ENCODE measurements at places on chromosomes 13 and 19.

GRCh38 chr13:106274551-106275203, 260.8 kb downstream of the EFNB2 start:
- DNase-seq, result no peak

GRCh38 chr13:95106562-95106961, 194.7 kb downstream of the ABCC4 start:
- DNase-seq, result no peak

DNA sequence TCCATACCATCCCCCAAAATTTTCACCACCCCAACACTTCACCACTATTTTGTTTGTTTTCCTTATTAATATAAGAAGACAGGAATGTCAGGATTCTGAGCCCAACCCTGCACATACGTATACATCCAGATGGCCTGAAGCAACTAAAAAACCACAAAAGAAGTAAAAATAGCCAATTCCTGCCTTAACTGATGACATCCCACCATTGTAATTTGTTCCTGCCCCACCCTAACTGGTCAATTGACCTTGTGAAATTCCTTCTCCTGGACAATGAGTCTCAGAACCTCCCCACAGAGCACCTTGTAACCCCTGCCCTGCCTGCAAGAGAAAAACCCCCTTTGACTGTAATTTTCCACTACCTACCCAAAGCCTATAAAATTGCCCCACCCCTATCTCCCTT, 132.5 kb downstream of the ZNF675 start:
- no peak for DNase-seq

- DNase-seq, result no peak
Observed at GRCh38 chr13:95677564-95678266, 776 bp downstream of the DNAJC3 start.

GRCh38 chr13:98014766-98015165, 61.3 kb downstream of the IPO5 start:
- no peak for DNase-seq

DNA sequence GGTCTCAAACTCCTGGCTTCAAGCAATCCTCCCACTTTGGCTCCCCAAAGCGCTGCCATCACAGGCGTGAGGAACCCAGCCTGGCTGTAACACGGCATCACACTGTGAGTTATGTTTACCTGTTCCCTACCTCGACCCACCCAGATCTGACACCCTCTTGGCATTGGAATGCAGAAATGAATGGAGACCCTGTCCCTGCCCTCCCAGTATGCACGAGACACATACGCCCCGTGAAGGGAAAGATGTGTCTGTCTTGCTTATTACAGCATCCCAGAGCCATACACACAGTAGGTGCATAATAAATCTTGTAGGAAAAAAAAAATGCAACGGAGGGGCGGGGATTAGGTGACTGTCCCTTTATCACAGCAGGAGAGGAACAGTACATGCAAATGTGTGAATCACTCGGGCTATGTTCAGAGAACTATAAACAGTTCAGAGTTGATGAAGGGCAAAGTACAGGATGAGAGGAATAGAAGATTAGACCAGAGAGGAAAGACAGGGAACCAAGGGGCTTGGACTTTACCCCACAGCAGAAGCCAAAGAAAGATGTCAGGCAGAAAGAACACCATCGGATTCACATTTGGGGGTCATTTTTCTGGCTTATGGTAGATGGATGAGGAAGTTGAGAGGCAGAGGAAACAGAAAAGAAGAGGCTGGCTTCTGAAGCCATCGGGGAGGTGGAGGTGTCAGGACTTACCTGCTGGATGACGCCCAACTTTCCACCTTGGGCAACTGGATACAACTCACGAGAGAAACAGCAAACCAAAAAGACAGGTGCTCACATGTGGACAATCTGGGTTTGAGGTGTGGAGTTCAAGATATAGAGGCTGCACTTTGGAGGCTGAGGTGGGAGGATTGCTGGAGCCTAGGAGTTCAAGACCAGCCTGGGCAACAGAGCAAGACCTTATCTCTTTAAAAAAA, 94.3 kb downstream of the INSR start:
- DNase-seq, result peak; percentile 22

- DNase-seq, result no peak
Observed at GRCh38 chr13:25171517-25172302, at the start of gene AMER2. AMER2 (minus strand) TSS chr13:25172288; CDS start chr13:25171619, 669 bp downstream.

- no peak for DNase-seq
Observed at GRCh38 chr13:77728265-77729125, 31.0 kb downstream of the SLAIN1 start.

DNA sequence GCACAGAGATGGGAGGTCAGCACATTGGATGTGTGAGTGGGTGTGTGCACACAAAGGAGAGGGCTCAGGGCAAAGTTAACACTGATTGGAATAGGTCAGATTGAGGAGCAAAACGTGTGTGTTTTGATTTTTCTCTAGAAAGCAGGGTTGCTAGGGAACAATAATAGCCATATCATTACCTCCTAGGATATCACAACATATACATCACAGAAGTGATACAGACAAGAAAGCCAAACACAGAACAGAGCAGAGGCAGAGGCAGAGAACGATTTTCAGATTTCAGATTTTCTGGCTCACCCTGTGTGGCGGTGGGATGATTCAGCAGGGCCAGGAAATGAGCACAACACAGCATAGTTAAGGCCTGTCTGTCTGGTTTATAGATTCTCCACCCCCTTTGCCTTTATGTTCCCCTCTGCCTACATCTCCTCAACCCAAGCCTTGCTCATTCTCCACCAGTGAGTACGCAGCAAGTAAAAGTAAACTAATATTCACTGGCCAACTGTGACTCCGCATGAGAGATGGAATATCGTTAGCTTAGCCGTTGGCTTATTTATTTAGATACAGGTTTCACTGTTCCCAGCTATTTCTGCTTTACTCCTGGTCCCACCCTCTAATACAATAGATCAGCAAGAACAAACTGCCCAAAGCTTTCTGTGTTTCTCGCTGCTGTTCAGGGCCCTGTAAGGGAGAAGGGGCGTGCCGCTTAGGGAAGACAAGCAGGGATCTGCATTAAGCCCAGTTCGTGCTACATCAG, 182.7 kb upstream of the TSC22D1 start:
- peak; percentile 38 for DNase-seq

DNA sequence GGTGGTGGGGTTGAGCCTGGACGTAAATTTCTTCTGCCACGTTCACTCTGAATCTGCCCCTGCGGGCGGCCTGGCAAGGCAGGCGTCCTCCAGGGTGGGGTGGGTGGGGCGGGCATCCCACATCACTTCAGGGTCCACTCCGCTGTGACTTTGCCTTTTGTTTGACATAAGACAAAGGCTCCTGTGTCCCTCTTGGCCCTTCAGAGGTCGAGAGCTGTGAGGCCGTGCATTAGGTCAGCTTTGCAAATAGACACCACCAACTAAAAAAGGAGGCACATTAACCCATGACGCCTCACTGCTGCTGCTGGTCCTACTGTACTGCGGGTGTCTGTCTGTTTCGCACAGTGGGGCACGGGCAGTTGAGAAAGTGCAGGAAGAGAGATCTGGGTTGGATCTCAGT, 10.5 kb upstream of the ZNF536 start:
- DNase-seq, result no peak

DNA sequence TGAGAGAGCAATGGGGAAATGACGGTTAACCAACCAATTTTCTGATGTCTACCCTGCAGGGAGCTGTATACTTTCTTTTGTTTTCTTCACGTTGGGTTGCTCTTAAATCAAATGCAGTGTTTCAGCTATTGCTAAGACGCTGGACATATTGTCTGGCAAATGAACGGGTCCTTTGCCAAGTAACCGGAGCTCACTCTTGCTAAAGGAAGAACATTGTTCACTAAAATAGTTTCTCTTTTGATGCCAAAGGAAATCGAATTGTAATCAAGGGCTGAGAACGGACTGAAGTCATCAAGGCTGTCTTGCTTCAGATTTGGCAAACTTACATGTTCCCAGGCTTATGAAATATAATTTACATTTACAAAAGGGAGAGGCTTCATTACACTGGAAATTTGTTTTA, 142.3 kb upstream of the ARGLU1 start:
- DNase-seq, result no peak

GRCh38 chr13:65915195-65915594, 1314.9 kb downstream of the PCDH9 start:
- DNase-seq, result no peak

GRCh38 chr13:85666356-85666755, 132.9 kb downstream of the SLITRK6 start:
- DNase-seq, result no peak

DNA sequence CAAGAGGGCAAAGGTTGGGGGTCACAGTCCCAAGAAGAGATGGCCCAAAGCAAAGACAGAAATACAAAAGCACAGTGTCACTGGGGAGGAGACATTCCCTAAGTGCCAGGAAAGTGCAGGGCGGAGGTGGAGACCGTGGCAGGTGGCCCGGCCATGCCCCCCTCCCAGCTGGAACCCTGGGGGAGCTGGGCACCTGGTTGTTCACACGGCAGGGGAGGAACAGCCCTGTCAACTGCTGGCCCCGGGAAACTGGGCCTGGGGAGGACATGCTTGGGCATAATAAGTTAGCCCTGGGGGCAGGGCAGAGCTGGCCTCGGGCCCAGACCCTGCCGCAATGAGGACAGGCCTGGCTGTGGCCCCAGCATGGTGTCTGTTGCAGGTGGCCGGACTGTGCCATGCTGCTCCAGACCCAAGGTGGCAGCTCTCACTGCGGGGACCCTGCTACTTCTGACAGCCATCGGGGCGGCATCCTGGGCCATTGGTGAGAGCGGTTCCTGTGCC, 7.4 kb downstream of the HPN start:
- DNase-seq, result no peak

DNA sequence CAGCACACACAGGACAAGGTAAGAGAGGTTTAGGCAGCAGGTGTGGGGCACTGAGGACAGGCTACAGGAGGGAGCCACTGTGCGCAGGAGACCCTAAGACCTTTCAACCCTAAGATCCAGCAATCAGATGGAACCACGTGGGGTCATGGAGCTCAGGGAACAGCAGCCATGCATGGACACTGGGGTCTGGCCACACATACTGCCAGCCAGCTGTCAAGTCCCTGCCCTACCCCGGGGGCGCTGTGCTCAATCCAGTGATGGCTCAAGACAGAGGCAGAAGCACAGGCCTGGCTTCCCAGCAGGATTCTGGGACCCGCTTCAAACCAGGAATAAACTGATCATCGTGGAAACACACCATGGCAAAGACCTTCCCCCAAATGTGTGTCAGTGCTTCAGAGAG, 25.5 kb upstream of the EPHX3 start:
- no peak for DNase-seq

GRCh38 chr19:13761423-13761822, 2.9 kb upstream of the MRI1 start:
- DNase-seq, result no peak

- no peak for DNase-seq
Observed at GRCh38 chr13:32024750-32025149, 6.8 kb upstream of the FRY start.

Data from Calu3 (cell line).